ENCODE measurements at places on chromosomes 1 and 21.

GRCh38 chr1:158115126-158115525, 65.6 kb upstream of the CD1D start:
- no peak for DNase-seq

DNA sequence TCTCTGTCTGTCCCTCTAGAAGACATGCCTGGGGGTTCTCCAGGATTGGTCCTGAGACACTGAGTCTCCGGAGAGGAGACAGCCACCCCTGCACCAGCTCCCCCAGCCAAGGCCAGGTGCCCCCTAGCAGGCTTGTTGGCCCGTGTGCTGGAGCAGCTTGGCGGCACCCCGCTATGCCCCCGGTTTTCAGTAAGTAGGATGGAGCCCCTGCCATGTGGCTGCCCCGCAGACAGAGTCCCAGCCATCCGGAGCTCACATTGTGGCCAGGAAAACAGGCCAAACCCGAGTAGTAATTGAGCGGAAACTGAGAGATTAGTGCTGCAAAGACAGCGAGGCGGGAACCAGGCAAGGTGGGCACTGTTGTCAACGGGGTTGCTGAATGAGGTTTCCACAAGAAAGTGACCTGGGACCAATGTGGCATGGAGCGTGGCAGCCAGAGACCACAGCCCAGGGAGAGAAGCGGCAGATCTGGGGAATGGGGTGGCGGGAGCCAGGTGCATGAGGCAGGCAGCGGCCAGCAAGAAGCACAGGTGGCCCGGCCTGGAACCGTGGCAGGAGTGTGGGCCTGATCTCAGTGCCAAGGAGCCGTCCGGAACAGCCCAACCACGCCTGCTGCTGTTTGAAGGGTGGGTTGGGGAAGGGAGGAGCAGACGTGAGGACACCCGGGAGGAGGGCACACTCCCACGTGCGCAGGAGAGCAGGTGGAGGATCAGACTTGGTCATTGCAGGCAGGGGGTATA, 137.4 kb upstream of the VAMP3 start:
- no peak for DNase-seq

DNA sequence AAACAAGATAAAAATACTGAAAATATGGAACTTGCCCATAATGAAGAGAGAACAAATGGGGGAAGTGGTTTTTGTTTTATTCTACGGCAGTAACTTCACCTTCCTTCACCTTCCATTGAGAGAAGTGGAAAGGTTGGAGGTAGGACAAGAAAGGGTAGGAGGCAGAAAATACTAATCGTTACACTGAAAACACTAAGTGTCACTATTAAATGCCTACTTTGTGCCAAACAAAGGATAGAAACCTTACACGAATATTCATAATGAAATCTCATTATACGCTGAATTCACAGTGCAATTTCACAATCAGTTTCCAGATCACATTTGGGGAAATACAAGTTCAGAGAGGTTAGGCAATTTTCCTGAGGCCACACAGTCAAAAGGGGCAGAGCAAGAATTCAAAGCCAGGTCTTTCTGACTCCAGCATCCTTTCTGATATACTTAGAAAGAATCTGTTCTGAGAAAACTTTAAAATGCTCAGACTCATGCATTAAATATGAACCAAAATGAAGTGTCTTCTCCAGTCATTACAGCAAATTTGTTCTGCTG, 3.0 kb downstream of the TIAM1 start:
- DNase-seq: no peak

DNA sequence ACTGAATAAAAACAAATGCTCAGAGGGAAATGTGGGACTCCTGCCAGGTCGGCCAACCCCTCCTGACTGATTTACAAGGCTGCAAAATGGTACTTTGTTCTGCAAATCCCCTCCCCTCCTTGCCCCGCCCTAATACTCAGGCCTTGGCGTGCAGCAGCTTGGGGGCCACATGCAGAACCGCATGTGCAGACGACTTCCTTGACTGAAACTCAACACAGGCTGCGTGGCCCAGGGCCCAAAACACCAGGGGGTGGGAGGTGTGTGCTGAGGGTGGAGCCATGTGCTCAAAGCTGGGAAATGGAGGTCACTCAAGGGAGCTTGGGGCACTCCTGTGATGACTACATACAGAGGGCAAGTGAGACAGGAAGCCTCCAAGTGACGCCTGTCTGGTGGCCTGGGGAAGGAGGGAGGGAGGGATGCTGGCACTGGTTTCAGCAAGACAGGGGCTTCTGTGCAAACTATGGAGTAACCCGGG, 87.2 kb downstream of the MRPL37 start:
- DNase-seq: no peak

GRCh38 chr1:7516341-7516740, 254.8 kb upstream of the VAMP3 start:
- DNase-seq: no peak

GRCh38 chr1:200628223-200628881, 7.8 kb upstream of the KIF14 start:
- no peak for DNase-seq

DNA sequence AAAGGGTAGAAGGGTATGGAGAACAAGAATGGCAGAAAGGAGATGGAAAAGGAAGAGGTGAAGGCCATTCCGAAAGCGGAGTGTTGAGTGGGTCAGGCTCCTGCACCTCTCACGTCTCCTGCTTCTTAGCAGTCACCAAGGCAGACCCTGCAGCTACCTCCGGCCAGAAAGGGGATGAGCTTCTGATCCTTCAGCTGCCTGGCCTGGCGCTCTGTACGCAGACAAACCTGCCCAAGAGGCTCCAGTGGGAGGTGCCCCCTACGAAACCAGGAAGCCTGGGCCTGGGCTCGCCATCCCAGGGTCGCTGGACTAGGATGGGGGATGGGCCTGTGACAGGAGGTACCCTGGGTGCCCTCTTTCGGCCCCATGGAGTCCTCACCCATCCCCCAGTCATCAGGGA, 3.0 kb downstream of the GPR61 start:
- DNase-seq: no peak

DNA sequence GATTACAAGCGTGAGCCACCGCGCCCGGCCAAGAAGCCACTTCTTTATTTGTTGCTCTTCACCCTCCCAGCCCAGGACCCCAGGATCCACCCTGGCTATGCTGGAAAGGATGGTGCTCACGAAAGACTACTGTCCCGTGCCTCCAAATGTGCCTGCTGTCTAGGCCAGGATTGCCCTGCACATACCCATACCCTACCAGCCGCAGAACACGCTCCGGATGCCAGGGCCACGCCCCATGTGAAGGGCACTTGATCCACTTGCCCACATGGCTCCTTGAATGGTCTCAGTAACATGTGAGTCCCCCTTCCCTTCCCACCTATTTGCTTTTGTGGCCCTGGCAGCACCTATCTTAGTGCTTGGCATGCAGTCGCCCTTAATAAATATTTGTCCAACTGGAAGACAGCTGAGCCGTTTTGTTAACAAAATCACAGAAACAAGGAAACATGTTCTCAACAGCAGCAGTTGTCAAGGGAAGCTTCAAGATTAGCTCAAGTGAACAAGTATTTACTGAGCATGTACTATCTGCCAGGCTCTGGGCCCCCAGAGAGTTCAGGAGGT, 13.8 kb upstream of the UBXN10 start:
- no peak for DNase-seq

GRCh38 chr1:26784023-26784871, 3.5 kb upstream of the PIGV start:
- DNase-seq: peak; percentile 33
